NCI-H1048 (cell line): ENCODE measurements at places on chromosomes 16 and 17.

- DNase-seq: no peak
Observed at GRCh38 chr17:17728550-17729251, 47.4 kb downstream of the RAI1 start.

DNA sequence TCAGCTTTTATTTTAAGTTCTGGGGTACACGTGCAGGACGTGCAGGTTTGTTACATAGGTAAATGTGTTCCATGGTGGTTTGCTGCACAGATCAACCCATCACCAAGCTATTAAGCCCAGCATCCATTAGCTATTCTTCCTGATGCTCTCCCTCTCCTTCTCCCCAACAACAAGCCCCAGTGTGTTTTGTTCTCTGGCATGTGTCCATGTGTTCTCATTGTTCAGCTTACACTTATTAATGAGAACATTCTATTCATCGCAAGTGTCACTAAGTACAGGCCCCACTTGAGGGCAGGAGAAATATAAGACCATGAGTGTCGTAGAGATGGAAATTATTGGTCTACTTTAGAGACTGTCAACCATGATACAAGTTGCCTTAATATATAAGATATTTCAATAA lies 615.1 kb downstream of the CDH8 start:
- no peak for DNase-seq

DNA sequence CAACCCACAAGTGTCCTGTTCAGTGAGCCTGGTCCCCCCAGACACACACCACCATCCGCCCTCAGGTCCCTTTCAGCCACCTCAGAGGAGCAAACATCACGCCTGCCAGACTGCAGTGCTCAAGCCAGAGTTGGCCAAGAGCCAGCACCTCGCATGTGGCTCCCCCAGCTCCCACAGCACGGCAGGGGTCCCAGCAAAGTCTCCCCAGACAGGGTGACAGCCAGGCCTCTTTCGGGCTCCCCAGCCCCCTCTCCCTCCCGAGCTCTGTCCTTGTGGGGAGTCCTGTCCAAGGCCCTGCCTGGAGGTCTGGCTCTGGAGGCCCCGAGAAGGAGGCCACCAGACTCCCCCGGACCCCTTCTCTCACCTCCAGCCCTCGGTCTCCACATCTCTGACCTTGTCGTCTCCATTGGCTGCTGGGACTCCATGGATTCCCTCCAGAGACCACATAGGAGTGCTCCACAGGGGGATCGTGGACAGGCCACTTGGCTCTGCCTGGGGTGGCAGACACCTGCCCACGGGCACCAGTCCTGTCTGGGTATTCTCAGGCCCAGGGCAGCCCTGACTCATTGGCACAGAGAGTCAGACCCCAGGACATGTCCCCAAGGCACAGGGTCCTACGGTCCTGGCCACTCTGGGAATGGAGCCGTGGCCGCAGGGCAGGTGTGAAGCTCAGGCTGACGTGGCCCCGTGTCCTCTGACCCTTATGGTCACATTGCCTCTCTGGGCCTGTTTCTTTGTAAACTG lies 1.8 kb upstream of the MYADML2 start:
- no peak for DNase-seq

DNA sequence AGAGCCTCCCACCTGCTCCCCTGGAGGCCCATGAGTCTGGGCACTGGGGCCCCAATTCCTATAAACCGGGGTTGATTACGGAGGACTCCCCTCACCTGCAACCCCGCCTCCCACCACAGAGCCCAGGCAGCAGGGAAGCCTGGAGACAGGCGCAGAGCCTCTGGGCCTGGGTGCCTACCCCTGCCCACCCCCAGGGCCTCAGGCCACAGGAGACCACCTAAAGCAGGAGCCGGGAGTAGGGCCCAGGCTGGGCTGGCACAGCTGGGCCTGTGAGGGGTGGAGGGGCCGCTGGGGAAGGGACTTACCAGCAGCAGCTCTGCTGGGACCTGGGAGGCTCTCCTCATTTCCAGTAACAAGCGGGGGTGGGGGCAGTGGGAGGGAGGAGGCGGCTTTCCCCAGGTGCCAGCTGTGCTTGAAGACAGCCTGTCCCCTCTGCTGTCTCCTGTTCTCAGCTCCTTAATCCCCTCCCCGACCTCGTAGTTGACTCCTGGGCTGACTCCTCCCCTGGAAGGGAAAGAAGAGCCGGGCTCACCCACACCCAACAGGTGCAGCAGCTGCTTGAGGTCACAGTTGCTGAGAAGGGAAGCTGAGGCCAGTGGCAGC lies 46.8 kb downstream of the TMEM235 start:
- DNase-seq: no peak

- no peak for DNase-seq
Observed at GRCh38 chr17:72998343-72998742, 94.1 kb downstream of the SLC39A11 start.

GRCh38 chr17:71976011-71976649 lies 144.7 kb upstream of the SOX9 start:
- DNase-seq: no peak

GRCh38 chr17:42281571-42282096 lies 5.4 kb upstream of the STAT5B start:
- no peak for DNase-seq

- no peak for DNase-seq
Observed at GRCh38 chr16:17632667-17633066, 161.9 kb upstream of the XYLT1 start.

GRCh38 chr17:41301916-41302901 lies at the start of gene KRTAP29-1:
Gene KRTAP29-1 (minus strand): TSS chr17:41302851. CDS start chr17:41302851, 0 bp downstream.
- DNase-seq: no peak

- no peak for DNase-seq
Observed at GRCh38 chr17:55454906-55455474, 33.4 kb upstream of the MMD start.

DNA sequence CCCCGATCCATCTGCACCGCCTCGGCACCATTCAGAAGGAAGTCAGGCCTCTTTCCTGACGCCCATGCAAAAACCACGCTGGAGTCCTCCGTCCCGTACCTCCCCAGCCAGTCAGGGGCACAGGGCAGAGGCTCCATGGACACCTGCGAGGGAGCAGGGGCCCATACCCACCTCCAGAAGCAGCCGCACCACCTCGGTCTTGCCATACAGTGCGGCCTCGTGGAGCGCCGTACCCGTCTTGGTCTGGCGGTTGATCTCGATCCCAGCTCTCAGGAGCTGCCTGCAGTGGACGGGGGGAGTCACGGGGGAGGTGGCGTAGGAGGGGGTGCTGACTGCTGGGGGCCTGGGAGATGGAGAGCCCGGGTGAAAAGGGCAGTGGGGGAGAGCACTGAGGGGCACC lies 9.2 kb downstream of the CASKIN2 start:
- no peak for DNase-seq

DNA sequence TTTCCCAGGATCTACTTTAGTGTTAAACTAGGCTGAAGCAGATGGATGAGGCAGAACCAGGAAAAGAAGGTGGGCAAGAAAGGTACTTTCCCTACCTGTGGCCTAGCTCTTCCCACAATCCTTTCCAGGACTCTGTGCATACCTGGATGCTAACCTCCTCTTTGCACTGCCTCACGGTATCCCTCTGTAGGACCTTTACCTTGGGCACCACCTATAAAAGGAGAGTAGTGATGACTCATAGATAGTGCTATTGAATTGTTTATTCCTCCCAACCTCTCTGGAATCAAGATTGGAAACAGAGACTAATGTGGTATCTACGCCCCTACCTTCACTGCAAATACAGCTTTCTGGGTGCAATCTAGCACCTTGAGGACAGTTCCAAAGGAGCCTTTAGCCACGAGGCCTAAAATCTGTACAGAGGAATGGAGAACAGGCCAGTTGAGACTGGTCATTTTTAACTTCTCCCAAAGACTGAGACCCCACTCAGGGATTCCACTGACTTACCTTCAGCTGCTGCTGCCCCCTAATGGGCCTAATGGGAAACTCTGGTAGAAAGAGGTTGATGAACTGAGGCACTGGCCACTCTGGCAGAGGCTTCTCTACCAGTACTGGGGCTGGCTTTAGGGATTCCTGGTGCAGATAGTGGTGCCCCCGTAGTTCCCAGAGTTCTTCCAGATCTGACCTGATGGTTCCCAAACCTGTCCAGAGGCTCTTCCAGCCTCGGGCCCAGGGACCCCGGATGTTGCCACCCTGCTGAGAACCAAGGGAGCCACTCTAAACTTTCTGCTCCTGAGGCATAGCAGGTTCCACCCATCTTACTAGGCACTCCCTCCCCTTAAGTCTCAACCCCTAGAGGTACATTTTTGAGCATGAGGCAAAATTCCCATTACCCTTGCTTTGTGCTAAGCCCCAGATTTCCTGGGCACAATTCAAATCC lies 781 bp downstream of the RSKR start:
- no peak for DNase-seq

DNA sequence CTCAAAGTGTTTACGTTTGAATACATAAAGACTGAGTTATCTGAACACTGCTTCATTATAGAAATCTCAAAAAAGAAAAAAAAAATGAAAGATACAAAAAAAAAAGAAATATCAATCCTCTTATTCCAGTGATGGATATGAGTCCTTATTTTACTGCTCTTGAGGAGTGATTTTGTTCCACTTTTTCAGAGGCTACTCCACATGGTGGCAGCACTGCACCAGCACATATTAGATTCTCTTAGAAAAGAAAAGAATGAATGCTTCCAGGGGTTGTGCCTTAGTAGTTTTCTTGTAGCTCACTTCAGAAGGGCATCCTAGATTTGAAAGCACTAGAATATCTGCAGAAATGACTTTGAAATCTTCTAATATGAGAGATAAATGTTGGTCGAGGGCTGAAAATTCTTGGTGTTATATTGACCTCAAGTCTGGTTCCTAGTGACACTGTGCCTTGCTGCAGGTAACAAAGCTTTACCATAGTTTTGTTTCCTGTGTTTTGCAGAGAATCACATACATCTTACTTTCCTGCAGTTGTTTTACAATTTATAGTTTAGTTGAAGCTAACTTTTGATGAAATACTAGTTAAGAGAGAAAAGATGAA lies 25.9 kb downstream of the AP2B1 start:
- DNase-seq: no peak

- DNase-seq: no peak
Observed at GRCh38 chr17:66716236-66717026, 118.5 kb upstream of the CACNG5 start.

DNA sequence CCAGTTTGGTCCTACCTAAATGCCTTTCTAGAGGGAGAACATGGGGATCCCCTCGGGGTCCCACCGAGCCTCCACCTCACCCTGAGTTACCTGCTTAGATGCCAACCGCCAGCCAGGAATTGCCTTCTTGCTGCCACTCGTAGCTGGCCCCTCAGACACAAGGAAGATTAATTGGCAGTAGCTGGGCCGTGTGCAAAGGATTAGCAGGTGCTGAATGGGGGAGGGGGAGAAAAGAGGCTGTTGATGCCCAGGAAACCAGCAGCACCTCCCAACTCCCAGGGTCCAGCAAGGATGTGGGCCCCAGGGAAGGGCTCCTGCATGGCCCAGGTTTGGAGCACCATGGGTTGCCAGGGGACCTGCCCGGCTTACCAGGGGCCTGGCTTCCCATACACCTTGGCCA lies at the start of gene CNGB1:
Gene CNGB1, minus strand, starts transcription at position 159 of the 400 bp plus-strand sequence. CDS start 3,842 bp downstream, outside the sequence.
- no peak for DNase-seq

DNA sequence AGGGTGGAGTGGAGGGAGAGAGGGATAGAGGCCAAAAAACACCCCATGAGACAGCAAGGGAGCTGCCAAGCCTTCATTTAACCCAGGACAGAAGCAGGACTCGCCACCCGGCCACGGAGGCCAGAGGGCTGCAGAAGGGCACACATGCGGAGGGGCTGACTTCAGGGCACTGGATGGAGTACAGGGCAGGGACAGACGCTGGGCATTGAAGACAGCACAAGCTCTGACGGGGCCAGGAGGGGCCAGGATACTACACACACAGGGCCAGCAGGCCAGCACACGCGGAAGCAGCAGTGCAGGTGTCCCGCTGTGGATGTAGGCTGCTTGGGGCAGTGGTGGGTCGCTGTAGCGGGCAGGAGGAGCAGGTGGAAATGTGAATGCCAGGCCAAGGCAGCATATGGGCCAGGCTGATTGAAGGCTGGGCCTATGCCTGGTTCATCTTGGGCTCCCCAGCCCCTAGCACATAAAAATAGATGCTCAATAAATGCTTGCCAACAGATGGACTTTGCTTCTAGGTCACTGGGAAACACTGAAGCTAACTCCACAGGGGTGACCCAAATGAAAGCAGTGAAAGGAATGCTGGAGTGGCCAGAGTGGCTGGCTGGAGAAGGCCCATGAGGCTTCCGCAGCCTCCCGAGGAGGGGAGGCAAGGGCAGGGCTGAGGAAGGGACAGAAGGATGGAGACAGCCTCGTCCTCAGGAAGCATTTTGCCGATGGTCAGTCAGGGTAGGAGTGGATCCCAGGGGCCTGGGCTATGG lies 61.6 kb downstream of the GNA13 start:
- DNase-seq: no peak

GRCh38 chr16:70476272-70477020 lies 22.1 kb downstream of the FCSK start:
- DNase-seq: no peak

- peak; percentile 67 for DNase-seq
Observed at GRCh38 chr17:63675607-63676546, 24.0 kb downstream of the LIMD2 start.

DNA sequence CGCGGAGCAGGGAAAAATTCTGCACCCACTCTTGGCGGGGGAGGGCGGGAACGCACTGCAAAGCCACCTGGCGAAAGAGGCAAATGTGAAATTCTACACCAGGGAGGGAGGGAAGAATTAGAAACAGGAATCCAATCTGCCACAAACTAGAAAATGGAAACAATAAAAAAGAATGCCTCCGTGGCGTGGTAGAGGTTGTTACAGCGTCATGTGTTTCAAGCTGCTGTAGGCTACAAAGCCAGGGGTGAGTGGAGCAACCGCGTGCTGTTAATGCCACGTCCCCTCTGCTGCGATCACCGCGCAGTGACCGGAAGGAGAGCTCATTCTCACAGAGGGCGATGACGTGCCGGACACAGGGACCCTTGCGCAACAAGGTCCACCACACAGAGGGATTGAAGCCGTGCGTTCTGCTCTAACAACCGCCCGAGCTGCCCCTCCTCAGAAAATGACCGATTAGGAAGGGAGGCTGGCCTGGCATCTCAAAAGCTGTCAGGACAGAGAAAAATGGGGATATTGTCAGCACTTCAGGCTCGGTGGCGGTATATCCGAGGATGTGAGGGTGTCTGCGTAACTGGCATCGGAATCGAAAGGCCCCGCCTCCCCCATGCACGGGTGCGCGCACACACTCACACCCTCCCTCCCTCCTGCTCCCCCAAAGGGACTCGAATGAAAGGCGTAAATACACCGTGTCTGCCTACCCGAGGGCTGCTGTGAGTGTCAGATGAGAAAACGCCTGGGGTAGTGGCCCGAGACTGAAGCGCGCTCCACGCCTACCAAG lies 70.8 kb upstream of the TNRC6C start:
- DNase-seq: no peak

DNA sequence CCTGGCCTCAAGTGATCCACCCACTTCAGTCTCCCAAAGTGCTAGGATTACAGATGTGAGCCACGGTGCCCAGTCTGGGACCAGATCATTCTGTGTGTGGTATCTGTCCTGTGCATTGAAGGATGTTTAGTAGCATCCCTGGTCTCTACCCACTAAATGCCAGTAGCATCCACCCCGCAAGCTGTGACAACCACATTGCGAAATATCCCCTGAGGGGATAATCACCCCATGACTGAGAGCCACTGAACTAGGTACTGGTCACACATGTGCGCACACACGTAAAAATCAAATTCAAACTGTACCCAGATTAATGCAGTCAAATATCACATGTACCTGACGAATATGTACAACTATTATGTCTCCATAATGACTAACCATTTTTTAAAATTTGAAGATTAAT lies 35.8 kb downstream of the TEKT5 start:
- DNase-seq: no peak

GRCh38 chr16:4217204-4218131 lies 24.4 kb downstream of the SRL start:
- no peak for DNase-seq

- DNase-seq: no peak
Observed at GRCh38 chr16:19118938-19119431, 5.2 kb downstream of the ITPRIPL2 start.
